ENCODE measurements at places on chromosomes 7 and 10.

DNA sequence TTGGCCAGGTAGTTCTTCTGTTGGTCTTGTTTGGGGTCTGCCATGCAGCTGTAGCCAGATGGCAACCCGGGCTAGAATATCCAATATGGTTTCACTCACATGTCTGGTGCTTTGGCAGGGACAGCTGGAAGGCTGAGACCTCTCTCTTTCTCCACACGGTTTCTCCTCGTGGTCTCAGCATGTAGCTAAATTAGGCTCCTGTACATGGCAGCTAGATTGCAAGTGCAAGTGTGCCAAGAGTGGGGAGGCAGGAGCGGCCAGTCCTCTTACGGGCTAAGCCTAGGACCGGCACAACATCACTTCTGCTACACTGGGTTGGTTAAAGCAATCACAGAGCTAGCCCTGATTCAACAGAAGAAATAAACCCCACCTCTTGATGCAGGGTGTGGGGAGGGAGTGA is 9.3 kb upstream of the PDE1C start:
- no peak for DNase-seq

DNA sequence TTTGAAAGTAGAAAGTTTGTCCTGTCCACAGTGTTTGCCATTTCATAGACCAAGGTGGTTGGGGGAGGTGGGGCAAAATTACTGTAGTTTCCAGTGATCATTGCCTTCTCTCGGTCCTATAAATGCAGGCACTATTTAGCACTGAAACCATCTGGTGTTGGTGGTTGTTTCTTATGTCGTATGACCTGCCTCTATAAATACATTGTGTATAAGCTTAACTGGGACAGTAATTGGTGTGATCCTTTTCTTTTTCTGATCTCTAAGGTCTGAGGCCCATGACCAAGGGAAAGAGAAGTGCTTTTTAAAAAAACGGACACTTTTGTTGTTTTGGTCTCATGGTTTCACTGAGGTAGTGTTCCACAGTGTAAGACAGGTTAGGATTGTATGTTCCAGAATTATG is 63.1 kb downstream of the AUTS2 start:
- no peak for DNase-seq

GRCh38 chr7:79684384-79684783 is 230.9 kb upstream of the MAGI2 start:
- no peak for DNase-seq

- DNase-seq: no peak
These were observed 174.2 kb upstream of the NPS start for GRCh38 chr10:127374901-127375300.

DNA sequence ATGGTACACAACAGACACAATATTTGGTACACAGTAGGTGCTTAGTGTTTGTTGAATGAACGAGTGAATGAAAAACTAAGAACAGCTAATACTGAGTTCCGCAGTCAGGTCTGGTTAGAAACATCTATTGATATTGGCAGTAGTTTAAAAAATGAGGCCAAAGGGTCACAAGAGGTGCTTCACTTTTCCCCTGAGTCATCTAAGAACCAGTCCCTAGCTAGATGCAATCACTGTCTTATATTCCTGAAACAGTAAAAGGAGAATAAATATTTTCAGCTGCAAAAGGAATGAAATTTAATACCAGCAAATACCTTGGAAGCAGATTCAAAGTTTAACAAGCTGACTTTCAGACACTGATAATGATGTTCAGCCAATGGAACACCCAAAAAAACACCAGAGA is 54.5 kb downstream of the SCRN1 start:
- no peak for DNase-seq

- DNase-seq: no peak
These were observed 41.8 kb upstream of the HERPUD2 start for GRCh38 chr7:35736725-35737124.

- no peak for DNase-seq
These were observed 133.4 kb downstream of the MACC1 start for GRCh38 chr7:20083781-20084180.

DNA sequence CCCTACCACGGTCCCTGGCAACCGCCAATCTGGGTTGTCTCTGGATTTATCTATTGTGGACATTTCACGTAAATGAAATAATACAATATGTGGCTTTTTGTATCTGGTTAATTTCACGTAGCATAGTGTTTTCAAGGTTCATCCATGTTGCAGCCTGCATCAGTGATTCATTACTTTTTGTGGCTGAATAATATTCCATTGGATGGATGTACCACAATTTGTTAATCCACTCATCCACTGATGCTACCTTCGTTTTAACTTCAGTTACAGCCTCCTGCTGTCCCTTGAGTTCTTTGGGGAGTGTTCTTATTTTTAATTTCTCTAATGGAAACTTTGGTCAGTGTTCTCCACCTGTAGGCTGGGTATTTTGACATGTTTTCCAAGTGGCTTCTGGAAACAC is 49.5 kb downstream of the GRK5 start:
- DNase-seq: no peak

DNA sequence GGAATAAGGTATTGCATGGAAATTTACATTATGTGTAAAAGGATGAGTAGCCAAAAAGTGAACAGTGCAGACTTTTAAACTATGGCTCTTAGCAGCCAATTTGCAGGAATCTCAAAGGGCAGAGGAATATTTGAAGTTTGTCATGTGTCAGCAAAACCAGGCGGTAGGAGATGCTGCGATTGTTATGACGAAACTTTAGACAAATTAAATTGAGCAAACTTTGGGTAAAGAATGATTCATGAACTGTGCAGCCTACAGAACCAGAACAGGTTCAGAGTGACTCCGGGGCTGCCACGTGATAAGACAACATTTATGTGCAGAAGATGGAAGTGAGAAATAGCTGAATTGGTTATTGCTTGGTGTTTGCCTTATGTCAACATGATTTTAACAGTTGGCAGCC is 39.2 kb upstream of the CCDC6 start:
- no peak for DNase-seq
